ENCODE measurements at places on chromosomes 1 and 21.

DNA sequence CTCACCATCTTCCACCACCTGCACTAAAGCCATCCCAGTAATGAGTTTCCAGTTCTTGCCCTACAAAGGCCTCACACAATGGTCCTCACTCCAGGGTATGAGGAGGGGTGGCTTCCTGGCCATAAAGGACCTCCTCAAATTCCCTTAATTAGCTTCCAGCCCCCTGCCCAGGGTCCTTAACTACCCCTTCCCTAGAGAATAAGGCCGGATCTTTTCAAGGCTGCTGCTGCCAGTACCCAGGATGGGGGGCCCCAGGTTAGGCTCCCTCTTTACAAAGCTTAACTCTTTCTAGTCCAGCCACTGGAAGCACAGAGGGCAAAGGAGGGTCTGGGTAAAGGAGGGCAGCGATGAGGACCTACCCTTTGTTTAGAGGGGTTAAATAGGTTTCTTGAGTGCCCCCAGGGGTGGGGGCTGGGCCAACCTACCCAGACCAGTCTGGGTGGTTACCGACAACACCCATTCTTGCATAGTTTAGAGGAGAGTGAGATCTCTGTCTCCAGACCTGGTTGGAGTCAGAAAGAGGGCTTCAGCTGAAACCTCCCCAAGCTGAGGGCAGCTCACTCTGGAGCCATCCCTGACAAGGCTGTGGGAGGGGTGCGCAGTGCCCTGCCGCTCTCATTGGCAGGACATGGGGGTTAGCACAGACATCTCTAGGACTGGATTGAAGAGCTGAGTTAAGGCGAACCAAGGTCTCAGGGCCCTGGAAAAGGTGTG is 7.1 kb downstream of the BLACAT1 start:
- DNase-seq, result no peak

DNA sequence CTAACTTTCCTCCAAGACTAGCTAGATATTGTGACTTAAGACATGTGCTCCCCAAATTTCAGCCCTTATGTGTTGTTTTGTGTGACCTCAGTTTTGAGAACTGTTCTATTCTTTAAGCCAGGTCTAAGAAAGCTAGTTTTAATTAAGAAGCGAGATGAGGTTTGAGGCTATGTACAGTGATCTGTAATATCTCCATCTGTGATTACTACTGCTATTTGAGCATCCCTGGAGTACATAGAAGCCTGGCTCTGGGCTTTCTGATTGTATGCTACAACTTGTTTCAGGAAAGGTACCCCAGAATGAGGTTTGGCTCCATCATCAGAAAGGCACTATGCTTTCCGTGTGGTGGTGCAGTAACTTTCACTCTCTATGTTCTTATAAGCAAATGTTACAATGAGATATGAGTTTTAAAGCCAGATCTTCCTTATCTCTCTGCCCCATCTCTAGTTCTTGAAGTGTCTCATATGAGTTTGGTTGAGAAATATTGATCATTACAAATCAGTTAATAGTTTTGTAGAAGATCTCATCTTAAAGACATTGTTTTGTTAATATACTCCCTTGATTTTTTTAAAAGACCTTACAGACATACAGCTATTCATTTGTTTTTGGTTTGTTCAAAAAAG is 605 bp downstream of the RGS4 start:
- DNase-seq, result no peak

DNA sequence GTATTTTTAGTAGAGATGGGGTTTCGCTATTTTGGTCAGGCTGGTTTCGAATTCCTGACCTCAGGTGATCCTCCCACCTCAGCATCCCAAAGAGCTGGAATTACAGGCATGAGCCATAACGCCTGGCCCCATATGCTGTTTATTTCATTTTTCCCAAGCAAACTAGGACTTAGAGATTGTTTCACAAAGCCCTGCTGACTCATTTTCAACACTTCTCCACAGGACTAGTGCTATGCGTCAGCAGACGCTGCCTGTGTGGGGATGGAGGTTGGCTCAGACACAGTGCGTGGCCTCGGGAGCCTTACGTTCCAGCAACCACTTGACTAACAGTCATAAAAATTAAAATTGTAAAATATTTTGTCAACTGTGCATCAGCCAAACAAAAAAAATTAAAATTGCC is 22.7 kb downstream of the PKNOX1 start:
- DNase-seq, result no peak

DNA sequence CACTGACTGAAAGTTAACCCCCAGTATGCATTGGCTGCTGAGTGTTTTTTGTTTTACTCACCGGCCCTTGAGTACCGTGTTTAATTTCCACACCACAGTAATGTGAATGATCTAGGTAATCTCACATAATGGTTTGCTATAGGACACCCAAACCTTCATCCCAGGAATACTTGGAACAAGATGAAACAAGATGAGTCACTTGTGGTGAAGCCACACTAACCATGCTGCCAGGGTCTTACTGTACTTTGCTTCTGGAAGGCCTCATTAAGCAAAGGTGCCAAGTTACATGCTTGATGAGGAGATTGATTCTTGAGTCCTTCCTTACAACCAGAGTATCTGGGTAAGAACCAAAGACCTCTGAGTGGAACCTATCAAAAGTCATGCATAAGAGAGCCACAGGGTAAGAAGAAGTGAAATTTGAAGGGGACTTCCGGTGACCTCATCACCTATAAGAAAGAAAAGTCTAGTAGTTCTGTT is 163.3 kb downstream of the NRIP1 start:
- no peak for DNase-seq

GRCh38 chr1:172638885-172639831 is 19.7 kb upstream of the FASLG start:
- no peak for DNase-seq

- DNase-seq, result no peak
These were observed 640 bp downstream of the JTB start for GRCh38 chr1:153976819-153977249.

- DNase-seq, result no peak
These were observed 93.7 kb downstream of the DUSP10 start for GRCh38 chr1:221648201-221648600.

DNA sequence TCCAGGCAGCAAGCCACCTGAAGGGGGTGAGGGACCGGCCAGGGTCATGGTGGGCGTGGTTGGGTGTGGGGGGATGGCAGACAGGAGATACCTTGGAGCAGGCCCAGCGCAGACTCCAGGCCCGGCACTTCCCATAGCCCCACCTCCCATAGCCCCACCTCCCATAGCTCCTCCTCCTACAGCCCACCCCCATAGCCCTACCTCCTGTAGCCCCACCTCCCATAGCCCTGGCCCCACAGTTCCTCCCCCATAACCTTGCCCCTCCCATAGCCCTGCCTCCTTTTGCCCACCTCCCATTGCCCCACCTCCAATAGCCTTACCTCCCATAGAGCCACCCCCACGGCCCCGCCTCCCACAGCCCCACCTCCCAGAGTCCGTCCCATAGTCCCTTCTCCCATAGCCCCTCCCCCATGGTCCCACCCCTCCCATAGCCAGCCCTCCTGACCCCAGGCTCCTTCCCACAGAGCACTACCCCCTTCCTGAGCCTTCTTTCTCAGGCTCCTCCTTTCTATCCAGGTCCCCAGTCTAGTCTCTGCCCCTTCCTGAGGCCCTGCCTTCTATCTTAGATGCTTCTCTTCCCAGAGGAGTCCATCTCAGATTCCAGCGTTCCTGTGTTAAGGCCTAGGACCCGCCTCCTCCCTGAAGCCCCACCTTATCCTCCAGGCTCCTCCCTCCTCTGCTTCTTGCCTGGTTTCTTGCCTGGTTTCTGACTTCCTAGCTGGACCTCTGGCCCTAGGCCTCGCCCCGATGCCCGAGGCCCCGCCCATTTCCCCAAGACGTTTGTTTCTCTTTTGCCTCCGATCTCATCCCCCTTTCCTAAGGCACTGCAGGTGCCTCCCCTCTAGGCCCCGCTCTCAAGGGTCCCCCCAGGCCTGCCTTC is 46.8 kb downstream of the PTPRU start:
- no peak for DNase-seq

GRCh38 chr1:180893614-180894013 is 19.1 kb upstream of the KIAA1614 start:
- no peak for DNase-seq

DNA sequence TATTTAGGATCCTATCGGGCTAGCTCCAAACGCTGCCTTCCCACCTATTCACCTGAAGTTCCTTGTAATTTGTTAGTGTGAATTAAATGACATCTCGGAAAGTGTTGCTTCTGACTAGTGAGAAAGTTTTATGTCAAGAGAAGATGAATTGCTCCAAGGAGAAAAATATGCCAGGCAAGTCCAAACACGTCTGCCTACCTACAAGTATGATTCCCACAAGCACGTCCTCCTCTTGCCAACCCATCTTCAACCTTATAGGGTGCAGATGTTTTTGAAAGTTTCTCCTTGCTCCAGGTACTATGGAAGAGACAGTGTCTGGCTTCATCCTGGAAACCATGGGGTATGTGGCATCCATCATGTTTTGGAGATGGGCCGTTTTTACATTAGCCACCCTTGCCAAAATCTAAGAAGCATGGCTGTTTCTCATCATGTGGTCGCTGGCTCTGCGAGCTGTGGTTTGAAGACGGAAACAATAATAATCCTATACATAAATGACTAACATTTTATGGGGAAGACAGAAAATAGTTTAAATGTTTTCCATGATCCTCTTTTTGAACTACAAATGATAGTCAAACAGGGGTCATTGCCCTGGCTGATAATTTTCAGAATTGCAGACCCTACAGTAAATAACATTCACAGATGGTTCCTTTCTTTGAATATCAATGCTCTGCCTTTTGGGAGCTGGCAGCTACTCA is 505.8 kb downstream of the SMYD3 start:
- DNase-seq, result no peak

GRCh38 chr1:104072915-104073371 is 323.2 kb downstream of the AMY1C start:
- DNase-seq, result no peak
